ENCODE measurements at places on chromosomes 4 and X.

DNA sequence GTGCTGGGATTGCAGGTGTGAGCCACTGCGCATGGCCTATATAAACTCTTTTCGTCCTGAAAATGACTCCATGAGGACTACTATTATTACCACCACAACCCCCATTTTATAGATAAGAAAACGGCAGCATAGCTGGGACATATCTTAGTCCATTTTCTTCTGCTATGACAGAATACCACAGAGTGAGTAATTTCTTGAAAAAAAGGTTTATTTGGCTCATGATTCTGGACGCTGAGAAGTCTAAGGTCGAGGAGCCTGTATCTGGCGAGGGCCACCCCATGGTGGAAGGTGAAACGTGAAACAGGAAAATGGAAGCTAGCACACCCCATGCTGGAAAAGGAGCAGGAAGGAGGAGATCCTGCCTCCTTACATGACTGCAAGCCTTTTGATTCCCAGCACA lies 68.9 kb downstream of the SMIM20 start:
- DNase-seq, result no peak

- no peak for DNase-seq
These were observed 602.4 kb upstream of the CPEB2 start for GRCh38 chr4:14399848-14400247.

- peak; percentile 89 for DNase-seq
These were observed 67.8 kb downstream of the SPCS3 start for GRCh38 chr4:176387571-176387970.

GRCh38 chrX:14573161-14573560 lies 43.8 kb downstream of the GLRA2 start:
- no peak for DNase-seq

DNA sequence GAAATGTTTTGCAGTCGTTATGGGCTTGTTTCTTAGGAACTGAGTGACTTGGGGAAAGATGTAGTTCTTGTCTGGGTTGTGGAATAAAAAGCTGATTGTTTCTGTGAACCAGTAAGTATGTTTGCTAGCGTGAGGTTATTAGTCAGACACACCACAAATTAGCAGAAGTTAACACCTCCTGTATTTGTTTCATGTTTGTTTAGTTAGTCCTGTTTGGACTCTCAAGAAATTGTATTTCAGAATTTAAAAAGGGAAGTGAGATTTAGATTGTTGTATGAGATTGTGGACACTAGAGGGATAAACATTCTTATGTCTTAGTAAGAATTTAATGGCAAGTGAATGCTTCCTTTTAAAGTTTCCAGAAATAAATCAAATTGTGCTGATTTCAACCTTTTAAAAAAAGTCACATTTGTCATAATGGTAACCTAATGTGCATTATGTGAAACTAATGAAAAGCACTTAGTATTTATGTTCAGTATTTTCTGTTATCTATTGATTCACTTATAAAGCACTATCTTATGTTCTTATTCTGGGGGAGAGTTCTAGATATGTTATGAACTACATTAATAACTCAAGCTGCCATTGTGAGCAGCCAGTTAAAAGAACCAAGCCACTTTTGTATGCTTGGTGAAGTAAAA lies 25.6 kb downstream of the ATP10D start:
- DNase-seq, result no peak

DNA sequence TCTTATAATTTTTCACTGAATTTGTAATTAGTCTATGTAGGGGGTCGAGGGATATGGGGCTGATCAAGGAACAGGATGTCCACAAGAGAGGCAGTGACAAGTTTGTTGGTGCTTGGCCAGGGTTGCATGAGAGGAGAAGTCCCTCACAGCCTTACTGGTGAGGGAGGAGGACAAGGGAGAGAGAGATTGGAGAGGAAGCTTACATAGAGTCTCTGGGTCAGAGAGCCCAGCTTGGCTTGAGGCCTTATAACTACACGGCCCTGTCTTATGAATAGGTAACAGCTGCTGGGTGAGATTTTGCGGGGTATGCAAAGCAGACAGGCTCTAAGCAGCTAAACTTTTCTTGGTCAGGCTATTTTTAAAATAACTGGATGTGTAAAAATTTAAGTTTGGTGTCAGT lies 37.9 kb upstream of the OTUD4 start:
- DNase-seq, result no peak

DNA sequence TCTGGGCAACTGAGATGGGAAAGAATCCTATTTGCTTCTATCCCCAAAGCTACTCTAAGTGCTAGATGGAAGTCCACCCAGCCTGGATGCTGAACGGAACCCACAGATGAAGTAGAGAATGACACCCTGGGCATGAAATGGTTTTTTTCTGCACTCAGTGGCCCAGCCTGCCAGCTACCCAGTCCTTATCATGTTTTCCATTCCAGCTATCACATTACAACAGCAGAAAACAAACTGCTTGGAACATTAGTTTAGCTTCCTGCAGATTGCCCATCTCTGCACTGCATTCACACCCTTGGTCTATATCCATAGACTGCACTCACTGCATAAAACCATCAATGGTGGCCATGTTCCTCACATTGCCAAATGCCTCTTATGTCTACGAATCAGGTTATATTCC lies 79.1 kb downstream of the NYX start:
- no peak for DNase-seq

DNA sequence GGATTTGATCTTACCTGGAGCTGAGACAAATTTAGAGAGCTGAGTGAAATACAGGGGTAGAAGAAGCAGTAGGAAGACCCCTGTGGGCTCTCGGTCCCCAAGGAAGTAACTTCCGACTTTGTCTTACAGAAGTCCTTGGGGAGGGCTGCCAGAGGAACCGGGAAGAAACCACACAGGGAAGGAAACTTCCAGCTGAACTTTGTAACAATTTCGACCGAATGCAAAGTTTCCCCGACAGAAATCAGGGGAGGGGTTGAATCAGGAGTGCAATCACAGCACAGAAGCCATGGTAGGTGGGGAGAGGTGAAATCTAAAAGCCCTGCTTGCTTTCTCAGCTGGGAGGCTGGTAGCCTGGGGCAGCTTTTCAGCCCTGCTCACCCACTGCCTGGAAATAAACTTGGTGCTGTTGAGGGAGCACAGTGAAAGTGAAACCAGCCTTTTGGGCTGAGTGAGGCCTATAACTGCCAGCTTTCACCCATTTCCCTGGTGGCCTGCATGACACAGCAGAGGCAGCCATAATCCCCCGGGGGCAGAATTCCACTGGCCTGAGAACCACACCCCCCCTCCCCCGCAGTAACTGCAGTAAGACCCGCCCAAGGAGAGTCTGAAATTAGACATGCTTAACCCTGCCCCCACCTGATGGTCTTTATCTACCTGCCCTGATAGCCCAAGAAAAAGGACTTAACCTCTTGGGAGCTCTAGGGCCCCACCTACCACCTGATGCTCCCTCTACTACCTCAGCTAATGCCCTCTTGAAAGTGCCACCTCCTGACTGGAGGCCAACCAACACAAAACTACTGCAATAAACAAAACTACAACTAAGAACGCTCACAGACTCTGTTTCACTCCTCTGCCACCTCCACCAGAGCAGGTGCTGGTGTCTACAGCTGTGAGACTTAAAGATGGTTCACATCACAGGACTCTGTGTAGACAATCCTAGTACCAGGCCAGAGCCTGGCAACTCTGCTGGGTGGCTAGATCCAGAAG lies 248.2 kb downstream of the PARM1 start:
- DNase-seq, result no peak

- peak; percentile 75 for DNase-seq
These were observed at the start of gene INTS6L for GRCh38 chrX:135520553-135521404. INTS6L (plus strand) TSS chrX:135520660; CDS start chrX:135520993, 333 bp downstream.

GRCh38 chrX:153969125-153969903 lies 2.3 kb downstream of the HCFC1 start:
- no peak for DNase-seq

DNA sequence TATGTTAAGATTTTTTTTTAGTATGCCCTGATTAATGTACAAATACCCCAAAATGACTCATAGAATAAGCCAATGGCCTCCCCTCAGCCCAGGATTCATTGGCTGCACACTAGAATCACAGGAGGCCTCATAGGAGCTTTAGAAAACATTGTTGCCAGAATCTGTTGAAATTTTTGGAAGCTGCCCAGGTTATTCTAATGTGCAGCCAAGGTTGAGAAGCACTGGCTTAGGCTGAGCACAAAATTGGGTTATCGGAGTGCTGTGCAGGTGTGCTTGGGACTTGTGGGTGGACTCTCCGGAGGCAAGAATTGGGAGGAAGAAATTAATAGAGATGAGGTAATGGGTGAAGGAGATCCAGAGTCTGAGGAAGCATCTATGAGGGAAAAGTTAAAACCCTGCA lies 41.3 kb upstream of the VCX start:
- DNase-seq, result no peak

Measured in skeletal muscle cell (primary cell).